ENCODE measurements at places on chromosomes 1 and 21.
A peak's percentile ranks its signal among the peaks of the same experiment; 100 is the strongest.

- peak; percentile 52 for DNase-seq
Observed at GRCh38 chr1:200525090-200525987, 95.2 kb downstream of the KIF14 start.

DNA sequence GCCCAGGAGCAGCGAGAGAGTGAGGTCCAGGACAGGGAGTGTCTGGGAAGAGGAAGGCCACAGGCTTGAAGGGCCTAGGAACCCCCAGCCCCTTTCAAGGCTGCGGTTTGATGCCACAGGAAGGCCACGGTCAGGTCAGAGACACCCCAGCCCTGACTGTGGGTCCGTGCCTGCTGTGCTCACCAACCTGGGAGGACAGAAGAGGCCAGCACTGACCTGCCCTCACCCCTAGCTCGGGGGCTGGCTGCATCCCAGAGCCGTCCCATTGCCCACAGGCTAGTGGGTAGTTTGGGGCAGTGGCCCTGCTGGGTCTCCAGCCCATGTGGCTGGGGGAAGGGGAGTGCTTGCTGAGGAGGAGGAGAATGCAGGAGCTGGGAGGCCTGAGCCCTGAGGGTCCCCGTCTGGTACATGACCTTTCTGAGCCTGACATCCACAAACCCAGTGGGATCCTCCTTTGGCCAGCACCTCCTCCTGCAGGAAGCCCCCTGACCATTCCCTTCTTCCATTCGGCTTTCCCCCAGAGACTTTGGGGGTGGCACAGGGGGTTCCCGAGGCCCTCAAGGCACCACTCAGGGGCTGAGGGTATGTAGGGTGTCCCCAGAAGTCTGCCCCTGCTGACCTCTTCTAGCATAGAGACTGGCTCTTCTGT is 54.3 kb downstream of the WNT9A start:
- DNase-seq: no peak

DNA sequence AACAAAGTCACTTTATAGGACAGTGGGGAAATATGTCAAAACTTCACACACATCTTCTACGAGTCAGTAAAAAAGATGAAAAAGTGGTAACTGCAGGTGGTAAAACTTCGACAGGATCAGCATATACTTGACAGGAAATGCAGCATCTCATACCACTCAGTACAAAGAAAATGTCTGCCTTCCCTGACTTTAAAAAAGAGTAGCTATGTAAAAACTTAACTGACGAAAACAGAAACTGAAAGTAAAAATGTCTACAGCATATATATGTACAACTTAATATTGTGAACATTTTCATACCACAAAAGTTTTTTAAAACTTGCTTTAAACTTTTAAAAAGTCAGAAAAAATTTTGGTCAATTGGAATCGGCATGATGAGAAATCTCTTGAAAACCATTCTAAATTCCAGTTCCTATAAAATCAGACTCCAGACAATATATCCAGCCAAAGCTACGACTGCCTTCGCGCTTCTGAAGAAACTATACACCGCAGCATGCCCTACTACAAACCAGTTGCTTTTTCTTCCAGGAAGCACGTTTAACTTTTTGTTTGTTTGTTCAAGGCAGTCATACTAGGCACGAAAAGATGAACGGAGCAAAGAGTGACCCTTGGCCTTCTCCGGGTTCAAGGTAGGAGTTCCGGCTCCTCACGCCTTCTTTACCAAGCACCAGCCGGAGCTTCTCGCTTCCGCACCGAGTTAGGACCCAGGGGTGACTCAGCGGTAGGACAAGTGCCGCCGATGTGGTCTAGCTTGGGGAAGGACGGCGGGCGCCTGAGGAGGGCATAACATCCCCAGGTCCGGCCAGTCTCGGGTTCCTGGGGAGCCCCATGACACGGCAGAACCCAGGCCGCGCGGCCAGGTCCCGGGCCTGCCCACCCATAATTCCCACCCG is 612 bp downstream of the PSMA5 start:
- DNase-seq: peak; percentile 38

DNA sequence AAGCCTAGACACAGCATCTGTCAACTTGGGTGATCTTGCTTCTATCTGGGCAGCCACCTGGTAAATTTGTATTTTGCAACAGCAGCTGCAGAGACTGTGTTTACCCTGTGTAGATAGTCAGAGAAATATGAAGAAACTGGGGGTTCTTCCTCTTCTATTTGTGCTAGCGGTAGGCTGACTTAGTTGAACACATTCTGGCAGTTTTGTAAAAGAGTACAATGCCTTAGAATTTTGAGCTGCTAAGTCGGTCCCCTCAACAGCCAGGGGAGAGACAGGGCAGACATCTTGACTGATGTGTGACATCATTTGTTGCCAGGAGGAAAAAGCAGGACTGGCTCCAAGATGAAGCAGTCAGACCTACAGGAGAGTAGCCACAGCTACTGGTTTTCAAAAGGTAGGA is 53.7 kb downstream of the KCNJ6 start:
- DNase-seq: peak; percentile 39

DNA sequence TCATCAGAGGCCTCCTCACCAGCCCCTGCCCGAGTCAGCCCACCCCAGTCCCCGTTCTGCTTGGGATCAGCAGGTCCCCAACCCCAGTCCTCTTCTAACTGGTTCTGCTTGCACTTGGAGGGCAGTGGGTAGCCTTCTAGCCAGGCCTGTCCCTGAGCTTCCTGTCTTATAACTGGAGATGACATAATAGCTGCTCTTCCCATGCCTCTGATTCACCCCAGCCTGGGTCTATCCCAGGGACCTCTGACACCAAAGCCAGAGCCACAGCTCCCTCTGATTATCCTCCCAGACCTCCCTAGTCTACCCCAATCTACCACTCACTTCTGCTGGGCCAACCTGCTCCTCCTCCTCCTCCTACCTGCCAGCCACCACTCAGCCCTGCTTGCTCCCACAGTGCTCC is 31.4 kb downstream of the IQGAP3 start:
- DNase-seq: no peak

DNA sequence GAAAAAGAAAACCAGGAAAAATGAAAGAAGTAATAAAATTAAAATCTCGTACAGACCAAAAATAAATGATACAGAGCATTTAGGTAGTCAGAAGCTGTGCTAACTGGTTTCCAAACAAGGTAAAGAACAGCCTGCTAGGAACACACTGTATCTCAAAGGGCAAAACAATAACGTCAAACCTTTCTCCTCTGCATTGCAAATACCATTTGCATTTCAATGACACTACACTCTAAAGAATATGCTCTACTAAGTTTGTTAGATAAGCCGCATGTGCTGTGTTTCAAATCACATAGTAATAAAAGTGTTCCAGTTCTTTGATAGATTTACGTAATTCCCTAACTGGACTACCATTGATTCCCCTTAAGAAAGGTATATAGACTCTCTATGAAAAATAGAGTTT is 648.8 kb downstream of the PLA2G4A start:
- peak; percentile 3 for DNase-seq

DNA sequence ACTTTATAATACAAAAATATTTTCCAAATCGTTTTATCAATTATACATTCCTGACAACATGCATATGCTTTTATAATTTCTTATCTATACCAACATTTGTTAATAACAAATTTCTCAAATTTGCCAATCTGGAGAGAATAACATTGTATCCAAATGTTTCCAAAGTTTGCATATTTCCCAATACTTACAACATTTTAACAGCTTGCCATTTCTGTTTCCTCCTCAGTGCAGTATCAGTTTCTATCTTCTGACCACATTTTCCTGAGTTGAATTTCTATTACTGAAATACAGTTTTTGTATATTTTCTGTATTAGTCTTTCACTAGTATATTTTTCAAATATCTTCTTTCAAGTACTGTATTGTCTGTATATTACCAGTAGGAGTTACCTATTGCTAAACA is 1594.3 kb downstream of the PLA2G4A start:
- no peak for DNase-seq

DNA sequence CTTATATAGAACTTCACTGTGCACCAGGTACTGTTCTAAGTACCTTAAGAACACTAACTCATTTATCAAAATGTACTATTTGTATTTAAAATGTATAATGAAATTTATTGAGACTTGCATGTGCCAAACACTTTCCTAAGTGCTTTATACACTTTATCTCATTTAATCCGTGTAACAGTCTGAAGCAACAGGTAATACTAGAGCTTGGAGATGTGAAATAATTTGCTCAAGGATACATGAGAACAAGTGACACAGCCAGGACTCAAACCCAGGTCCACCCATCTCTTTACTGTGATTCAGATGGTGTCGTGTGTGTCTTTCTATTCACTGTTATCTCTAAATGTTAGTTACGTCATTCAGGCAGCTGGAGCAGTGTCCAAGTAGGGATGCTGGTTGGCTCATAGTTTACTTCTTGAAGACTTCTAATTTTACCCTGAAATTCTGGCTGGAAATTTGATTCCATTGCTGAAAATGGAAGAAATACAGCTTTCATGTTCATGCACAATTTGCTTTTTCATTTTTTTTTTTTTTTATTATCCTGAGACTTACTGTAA is 169.7 kb upstream of the UBE2U start:
- DNase-seq: peak; percentile 84

GRCh38 chr1:116722016-116722838 is 32.0 kb upstream of the CD2 start:
- DNase-seq: no peak

- no peak for DNase-seq
Observed at GRCh38 chr1:155184351-155184811, 10.7 kb downstream of the TRIM46 start.

DNA sequence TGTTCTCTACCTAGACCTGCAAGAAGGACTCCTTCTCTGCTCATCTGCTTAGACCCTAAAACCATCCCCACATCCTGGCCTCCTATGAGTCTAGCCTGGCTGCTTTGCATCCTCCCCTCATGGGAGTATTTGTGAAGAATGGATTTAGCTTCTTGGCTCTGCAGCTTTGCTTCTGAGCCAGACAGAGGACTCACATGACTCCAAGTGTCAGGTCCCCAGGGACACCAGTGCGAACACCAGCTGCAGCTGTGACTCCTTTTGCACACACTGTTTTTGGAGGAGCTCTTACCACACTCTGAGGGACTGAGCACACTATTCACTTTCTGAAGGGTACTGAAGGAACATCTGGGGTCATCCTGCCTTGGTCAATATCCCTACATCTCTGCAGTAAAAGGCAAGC is 131.8 kb upstream of the SGIP1 start:
- DNase-seq: peak; percentile 70
